ENCODE measurements at places on chromosomes 12 and 14.

GRCh38 chr14:30195941-30196340 lies 268.3 kb upstream of the PRKD1 start:
- no peak for DNase-seq

GRCh38 chr12:50085615-50086072 lies 502 bp downstream of the SMARCD1 start:
- DNase-seq, result no peak

DNA sequence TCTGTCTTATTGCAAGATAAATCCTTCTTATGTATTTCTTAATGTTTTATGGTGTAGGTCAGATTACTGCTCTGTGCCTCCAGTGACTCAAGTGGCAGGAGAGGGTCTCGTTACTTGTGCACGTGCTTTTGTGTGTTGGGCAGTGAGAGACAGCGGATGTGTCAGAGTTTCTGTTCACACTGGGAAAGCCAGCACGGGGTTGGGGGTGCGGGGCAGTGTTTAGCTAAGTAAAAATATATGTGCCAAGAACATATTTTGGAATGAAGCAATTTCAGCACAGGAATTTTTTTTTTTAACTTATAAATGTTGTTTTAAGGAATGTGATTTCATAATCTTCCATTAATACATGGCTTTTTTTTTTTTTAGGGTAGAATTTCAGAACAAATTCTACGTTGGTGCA lies 4.5 kb upstream of the DNAH10 start:
- DNase-seq, result no peak

DNA sequence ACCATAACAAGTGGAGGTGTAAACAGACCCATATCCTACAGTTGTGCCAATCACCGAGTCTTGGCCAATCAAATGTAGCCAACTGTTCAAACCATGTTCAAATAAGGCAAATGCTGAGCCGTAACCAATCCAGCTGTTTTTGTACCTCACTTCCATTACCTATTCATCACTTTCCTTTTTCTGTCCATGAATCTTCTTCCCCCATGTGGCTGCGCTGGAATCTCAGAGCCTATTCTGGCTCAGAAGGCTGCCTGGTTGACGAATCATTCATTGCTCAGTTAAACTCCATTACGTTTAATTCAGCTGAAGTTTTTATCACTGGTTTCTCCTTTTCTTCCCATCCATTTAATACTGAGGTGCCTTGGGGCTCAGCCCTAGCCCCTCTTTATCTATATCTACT lies 71.1 kb downstream of the TBC1D30 start:
- no peak for DNase-seq

- DNase-seq, result no peak
Measured at GRCh38 chr12:33006106-33006505, 109.5 kb upstream of the PKP2 start.

GRCh38 chr12:31931796-31932715 lies 27.2 kb upstream of the RESF1 start:
- no peak for DNase-seq

- DNase-seq, result no peak
Measured at GRCh38 chr14:103121846-103122584, 1.2 kb upstream of the TNFAIP2 start.

DNA sequence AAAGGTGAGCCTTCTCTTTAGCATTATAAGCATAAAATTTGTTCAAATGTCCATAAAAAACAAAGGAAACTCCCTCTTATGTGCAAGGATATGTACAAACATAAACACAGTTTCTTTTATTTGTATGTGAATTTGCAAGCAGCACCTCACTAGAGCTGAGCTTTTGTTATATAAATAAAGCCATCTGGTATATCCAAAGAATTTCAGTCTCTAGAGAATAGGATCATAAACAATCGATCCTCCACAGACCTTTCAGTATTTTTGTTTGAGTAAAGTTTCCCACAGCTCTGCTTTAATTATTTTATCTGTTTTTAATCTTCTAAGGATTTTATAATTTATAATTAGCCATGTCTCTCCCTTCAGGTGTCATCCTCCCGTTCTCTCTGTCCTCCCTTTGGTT lies 89.2 kb downstream of the OTOGL start:
- no peak for DNase-seq

DNA sequence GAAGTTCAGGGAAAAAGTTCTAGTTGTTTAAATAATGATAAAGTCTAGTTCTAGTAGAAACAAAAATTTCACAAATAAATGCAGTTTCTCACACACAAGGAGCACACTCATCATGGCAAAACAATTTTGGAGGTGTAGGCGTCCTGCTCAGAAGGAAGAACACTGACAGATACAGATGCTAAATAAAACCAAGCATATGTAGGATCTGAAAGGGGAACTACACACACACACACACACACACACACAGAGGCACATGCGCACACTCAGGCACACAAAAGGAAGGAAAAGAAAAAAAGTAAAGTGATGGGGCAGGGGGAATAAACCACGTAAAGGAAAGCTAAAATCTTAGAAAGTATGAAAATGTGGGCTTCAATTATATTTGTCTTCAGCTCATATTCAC lies 117.7 kb downstream of the SOX5 start:
- no peak for DNase-seq

DNA sequence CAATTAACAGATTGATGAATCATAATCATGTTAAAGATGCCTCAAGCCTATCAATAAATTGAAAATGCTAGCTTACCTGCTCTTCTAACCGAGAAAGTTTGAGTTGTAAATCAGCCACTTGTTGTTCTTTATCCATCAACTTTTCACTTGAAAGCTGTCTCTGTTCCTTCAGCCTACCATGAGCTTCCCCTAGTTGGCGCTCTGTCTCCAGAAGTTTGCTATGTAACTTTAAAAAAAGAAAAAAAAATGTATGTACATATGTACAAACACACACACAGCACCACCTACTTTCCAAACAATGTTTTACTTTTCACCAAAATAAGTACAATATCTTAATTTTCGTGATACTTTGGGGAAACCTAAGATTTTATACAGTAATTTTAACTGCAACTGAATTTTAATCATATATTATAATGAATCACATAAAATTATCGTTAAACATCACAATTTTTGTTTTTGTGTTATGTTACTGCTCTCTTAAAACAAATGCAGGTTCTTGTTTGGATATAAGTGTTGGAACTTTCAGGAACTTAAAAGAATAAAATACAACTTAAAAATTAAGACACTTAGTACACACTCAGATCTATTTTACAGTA lies 101.2 kb downstream of the EEA1 start:
- peak; percentile 5 for DNase-seq

GRCh38 chr14:88995437-88996198 lies 171.2 kb downstream of the TTC8 start:
- DNase-seq, result no peak

DNA sequence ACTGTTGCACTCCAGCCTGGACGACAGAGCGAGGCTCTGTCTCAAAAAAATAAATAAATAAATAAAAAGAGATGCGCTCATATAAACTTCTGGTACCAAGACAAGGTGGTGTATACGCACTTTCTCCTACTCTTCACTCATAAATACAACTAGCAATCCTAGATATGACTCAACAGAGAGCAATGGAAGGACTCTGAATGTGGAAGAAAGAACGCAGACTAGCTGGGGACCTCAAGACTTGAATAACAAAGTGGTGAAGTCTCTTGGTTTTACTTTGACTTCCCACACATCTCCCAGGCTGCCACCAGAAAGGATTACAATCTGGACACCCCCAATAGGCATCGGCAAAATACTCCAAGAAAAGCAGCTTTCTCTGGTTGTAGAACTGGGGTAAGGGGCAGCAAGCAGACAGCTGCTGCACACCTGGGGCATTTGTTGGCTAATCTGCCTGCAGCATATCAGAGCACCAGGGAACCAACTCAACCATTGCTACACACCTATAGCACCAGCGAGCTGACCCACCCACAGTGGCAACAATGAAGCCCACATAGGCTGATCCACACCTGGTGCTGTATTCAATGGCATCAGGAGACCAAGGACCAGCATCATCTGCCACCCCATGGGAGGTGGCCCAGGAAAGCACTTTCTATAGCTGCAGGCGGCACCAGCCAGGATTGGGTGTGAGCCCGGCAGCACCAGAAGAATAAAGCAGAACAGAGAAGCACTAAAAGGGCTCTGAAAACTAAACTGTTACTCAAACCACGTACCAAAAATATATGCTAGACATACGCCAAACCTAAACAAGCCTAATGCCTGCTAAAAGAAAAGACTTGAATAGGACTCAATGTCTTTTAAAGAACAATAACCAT lies 1231.7 kb upstream of the TMEM132C start:
- no peak for DNase-seq

DNA sequence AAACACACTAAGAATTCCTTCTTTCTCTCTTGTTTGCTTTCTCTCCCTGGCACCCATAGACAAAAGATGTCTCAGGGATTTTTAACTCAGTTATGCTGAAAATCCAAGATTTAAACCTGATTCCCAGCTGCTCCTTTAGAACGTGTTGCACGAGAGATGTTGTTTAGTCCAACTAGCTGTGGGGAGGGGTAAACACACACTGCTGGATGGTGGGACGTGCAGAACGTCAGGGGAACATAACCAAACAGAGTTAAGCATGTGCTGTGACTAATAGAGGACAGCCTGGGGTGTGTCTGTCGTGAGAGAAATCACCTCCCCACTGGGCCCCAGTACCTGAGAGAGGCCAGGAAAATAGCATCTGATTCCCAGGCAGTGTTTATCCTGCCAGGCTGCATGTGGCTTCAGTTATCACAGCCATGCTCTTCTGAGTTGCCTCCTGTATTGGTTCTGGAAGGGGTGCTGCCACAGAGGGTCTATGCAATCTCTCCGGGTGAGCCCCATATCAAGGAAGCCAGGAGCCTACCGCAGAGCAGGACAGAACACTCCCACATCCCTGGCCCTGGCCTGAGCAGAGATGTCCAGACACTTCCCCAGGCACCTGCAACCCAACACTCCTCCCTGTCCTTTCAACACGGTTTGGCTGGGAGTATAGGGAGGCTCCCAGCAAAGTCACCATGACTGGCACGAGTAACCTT lies 112.7 kb upstream of the EGLN3 start:
- no peak for DNase-seq

DNA sequence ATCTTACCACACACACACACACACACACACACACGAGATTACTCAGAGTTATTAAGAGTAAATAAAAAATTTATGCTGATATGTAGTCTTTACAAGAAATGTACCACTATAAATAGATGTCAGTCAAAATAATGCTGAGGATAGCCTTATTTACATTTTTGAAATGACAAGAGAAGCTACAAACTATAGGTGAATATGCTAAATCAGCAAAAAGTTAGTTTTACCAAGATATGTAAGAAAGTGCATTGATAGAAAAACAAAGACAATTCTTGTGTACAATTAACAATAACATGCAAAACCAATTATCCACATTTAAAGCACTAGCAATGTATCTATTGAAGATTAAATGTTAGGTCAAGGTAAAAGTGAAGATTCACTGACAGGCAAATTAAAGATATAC lies 46.8 kb upstream of the CERS5 start:
- no peak for DNase-seq

DNA sequence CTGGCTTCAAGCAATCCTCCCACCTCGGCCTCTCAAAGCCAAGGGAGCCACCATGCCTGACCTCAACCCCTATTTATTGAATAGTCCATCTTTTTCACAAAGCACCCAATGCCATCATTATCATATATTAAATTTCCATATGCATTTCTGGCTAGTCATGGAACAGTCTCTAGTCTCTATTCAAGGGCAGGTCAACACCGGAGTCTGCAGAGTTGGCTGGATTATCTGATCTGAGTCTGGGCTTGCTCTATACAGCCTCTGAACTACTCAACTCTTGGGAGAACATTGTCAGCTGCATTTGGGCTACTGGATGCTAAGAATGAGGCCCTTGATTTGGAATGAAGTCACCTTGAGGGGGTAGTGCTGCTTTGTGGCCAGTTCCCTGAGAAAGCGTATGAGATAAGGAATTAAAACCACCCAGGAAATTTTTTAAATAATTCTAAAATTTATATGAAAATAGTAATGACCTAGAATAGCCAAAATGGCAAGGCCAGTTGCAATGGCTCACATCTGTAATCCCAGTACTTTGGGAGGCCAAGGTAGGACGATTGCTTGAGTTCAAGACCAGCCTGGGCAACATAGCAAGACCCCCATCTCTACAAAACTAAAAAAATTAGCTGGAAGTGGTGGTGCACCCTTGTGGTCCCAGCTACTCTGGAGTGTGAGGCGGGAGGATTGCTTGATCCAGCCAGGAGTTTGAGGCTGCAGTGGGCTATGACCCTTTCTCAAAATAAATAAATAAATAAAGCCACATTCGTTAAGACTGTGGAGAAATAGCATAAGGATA lies 6.9 kb upstream of the NAA25 start:
- no peak for DNase-seq

GRCh38 chr14:55370883-55371455 lies 40.7 kb downstream of the ATG14 start:
- DNase-seq, result no peak

- DNase-seq, result no peak
Measured at GRCh38 chr14:100305324-100306100, 732 bp downstream of the SLC25A29 start.

DNA sequence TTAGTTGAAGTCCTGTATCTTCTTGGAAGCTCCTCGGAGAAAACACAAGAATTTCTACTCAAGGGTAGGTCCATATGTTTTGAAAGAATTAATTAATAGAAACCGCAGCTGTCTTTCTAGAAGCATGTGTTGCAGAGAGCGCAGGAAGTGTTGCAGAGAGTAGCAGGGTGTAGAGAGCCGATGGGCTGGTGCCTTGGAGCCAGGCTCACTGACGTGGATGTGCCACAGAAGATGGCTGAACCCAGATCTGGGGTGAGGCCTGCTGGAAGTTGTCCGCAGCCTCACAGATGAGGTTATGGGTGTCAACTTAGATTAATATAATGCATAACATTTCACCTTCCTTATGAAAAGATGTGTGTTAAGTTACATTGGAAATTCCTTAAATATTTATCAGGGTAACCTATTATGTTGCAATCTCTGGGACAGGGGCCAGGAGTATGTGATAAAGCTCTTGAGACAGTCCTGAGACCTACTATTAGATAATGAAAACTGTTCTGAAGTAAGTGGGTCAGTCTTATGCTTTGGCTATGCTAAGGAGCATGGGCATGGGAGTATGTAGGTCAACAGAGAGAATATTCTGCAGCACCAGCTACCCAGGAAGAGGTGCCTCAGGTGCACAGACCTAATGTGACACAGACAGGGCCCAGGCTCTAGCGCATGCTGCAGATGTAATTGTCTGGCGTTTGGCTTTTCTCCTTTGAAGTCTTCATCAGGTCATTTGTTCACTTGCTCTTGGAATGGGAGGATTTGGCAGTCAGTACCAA lies 973.3 kb downstream of the BCL11B start:
- DNase-seq, result no peak

- DNase-seq, result no peak
Measured at GRCh38 chr12:45268672-45269411, 52.9 kb downstream of the ANO6 start.

DNA sequence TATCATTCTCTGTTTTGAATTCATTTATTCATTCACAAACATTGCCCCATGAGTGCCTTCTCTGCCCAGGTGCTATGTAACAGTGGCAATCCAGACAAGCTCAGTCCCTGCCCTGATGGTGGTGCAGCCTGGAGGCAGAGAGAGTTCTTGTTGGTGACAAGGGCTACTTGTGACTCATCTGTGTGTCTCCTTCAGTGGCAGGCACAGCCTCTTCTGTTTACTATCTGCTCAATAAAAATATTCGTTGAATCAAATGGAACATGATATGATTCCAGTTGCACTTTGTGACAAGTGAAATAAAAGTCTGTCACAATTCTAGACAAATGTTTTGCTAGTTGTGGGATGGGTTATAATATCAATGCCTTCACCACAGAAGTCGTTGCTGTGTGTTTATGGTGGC lies 20.6 kb upstream of the CPM start:
- DNase-seq, result no peak

GRCh38 chr12:88362439-88362838 lies 217.8 kb downstream of the KITLG start:
- DNase-seq, result no peak
